GM04504 (cell line): ENCODE measurements at places on chromosomes 1 and 21.

DNA sequence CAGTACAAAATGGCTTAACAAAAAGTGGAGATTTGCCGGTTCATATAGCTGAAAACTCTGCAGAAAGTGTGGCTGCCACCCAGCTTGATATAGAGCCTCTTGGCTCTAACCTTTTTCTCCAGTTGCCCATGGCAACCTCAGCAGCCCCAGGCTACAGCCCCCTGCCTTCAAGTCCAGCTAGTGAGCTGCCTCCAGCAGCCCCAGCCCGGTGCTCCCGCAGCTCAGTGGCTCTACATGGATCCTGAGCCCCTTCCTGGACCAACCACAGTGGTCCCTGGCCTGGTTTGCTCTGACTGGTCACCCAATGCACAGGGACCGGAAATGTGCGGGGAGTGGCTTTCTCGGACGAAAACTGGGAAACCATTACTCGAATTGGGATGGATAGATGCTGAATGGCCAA, 13.3 kb upstream of the ATF3 start:
- no peak for DNase-seq

DNA sequence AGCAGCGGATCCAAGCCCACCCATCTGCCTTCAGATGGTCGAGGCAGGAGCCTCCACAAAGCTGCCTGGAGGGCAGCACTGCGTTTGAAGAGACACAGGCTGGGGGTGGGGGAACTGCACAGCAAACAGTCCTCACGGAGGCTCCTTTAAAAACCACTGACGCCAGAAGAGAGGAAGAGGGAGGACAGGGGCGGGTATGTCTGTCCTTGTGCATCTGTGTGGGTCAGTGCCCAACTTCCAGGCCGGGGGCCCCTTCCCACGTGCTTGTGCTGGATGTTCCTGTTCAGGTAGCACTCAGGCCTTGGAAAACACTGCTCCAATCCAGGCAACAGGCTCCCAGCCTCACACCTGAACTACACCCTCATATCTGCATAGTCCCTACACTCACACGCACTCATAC, 7.7 kb downstream of the AHDC1 start:
- DNase-seq = no peak

DNA sequence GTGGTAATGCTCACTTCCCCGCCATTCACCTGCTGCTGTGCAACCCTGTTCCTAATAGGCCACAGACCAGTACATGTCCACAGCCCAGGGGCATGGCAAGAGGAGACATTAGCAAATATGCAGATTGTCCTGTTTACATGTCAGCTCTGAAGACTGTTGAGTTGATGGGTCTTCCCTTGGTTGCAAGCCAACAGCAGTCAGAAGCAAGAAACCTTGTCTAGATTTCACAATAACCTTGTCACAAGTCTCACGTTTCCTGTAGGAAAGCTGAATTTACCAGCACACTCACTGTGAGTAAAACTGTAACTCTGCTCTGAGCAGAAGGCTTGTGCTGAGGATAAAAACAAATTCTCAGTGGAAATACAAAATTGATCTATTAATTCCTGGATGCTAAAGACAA, 195.1 kb downstream of the HLX start:
- no peak for DNase-seq

- DNase-seq = no peak
These were observed 14.9 kb downstream of the SLC26A9 start for GRCh38 chr1:205928317-205928716.

DNA sequence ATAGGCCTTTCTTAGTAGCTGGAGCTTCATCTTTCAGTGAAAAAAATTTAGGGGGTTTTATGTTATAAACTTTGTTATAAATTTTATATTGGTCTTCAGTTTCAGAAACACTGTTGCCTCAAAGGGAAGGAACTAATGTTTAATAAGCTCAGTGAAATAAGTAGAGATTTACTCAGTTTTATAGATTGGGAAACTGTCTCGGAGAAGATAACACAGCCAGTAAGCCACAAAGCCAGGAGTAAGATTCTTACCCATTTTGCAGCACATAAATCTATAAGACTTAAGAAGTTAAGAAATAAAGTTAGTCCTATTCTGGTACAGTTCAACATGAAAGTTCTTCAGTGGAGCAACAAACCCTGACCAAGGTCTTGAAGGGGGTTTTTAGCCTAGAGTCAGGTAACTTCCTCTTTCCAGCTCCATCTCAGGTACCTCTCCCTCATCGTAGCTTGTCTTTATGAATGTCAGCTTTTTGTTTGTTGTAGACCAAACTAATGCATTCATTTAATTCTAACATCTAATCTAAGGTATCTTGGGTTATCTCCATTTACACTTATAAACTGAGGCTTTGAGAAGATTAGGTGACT, 3.3 kb downstream of the KPNA6 start:
- DNase-seq = no peak

- no peak for DNase-seq
These were observed 160.8 kb upstream of the SGIP1 start for GRCh38 chr1:66373157-66373591.

- no peak for DNase-seq
These were observed 7.3 kb upstream of the SEC16B start for GRCh38 chr1:177977141-177977540.

DNA sequence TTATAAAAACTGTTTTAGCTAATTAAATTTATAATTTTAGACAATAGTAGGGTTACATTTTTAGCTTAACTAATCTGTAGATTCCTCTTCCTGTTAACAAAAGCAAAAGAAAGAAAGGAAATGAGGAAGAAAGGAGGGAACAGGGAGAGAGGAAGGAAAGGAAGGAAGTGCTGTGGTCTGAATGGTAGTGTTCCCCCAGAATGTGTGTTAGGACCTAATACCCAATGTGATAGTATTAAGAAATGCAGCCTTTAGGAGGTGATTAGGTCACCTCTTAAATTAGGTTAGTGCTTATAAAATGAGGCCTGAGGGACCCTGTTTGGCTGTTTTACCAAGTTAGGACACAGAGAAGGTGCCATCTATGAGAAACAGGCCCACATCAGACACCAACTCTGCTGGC, 136.9 kb upstream of the SAMSN1 start:
- no peak for DNase-seq

- no peak for DNase-seq
These were observed 14.8 kb downstream of the MMEL1 start for GRCh38 chr1:2617971-2618470.

DNA sequence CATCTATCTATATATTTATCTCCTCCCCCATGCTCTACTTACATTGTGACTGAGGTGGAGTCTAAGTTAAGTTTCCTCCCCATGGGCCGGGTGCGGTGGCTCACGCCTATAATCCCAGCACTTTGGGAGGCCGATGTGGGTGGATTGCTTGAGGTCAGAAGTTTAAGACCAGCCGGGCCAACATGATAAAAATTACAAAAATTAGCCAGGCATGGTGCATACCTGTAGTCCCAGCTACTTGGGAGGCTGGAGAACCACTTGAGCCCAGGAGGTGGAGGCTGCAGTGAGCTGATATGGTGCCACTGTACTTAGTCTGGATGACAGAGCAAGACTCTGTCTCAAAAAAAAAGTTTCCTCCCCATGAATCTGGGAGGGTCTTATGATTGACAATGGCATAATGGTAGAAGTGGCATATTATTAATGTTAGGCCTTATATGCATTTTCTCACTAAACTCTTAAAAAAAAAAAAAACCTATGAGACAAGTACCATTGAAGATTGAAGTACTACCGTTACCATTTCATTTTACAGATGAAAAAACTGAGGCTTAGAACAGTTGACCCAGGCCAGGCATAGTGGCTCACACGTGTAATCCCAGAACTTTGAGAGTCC, 11.2 kb downstream of the F11R start:
- DNase-seq = no peak

DNA sequence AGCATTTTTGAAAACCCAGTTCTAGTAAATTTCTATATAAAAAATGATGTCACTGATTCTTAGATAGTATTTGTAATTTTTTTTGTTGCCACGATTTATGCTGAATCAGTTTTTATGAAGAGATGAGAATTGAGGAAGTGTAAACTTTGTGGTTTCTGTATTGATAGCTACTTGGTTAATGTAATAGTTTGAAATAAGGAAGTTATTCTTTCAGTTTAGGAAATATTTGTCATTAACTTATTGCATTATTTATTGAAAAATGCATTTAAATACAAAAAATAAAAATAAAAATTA, 97.8 kb downstream of the ZFYVE9 start:
- DNase-seq = no peak

- DNase-seq = no peak
These were observed 88.8 kb downstream of the PRDM2 start for GRCh38 chr1:13788795-13789194.

- no peak for DNase-seq
These were observed 29.0 kb upstream of the KCNK1 start for GRCh38 chr1:233584931-233585330.

DNA sequence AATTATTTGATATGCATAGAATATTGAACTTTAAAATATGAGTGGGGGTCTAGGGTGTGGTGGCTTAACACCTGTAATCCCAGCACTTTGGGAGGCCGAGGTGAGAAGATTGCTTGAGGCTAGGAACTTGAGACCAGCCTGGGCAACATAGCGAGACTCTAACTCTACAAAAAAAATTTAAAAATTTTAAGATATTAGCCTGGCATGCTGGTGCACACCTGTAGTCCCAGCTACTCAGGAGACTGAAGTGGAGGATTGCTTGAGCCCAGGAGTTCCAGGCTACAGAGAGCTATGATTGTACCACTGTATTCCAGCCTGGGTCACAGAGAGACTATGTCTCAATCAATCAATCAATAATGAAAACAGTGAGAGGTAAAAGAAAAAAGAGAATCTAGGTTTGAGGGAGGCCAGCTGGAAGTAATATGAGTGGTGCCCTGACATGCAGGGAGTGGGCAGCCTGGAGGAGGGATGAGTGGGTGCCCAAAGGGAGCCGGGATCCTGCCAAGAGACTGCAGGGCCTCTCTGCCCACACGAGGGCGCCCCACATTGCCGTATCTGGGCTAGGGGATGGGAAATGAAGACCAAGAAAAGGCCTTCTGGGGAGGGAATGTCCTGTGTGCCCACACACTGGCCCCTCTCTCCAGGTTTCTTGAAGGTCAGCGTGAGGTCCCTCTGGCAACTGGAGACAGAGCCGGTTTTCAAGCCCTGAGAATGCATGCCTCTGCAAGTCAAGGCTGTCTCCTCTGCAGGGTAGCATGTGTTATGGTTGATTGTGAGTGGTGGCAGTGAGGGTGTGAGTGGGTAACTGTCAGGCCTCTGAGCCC, 93.9 kb upstream of the PPM1J start:
- DNase-seq = peak; percentile 40

DNA sequence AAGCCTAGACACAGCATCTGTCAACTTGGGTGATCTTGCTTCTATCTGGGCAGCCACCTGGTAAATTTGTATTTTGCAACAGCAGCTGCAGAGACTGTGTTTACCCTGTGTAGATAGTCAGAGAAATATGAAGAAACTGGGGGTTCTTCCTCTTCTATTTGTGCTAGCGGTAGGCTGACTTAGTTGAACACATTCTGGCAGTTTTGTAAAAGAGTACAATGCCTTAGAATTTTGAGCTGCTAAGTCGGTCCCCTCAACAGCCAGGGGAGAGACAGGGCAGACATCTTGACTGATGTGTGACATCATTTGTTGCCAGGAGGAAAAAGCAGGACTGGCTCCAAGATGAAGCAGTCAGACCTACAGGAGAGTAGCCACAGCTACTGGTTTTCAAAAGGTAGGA, 53.7 kb downstream of the KCNJ6 start:
- DNase-seq = no peak

DNA sequence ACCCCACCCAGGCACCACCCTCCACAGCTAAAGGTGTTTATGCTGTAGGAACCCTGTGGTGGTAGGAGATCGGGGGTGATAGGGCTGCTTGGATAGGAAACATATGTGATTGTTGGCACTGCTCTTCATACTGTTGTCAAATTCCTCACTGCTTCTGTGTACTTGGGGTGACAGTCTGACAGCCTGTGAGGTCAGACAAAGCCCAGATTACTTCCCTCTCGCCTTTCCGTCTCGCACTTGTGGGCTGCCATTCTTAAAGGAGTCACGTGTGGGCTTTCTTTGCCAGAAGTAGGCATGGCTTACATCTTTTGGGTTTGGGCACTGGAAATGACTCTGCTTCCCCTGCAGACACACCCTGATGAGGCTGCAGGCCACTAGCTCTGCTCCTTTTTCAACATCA, 363.8 kb downstream of the DISC1 start:
- DNase-seq = no peak

DNA sequence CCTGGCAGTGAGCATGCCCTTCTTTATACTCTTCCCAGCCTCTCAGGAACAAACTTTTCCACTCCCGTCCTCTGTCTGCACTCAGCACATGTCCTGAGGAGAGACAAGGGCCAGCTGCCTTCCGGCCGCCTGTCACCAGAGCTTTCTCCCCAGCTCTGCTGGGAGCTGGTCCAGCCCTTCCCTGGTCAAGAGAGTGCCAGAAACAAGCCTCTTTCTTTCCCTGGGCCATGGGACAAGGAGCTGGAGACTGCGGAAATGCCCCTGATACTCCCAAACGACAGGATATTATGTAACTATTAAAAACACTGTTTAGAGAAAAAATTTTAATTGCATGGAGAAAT, 10.4 kb downstream of the LAMB3 start:
- DNase-seq = no peak

- no peak for DNase-seq
These were observed 22.9 kb upstream of the FAM20B start for GRCh38 chr1:179002552-179003345.

- no peak for DNase-seq
These were observed 20.7 kb downstream of the BACE2 start for GRCh38 chr21:41188486-41189149.

GRCh38 chr1:85168884-85169283, 31.9 kb downstream of the SYDE2 start:
- no peak for DNase-seq

GRCh38 chr1:3679098-3679555, 26.8 kb downstream of the TP73 start:
- DNase-seq = no peak

GRCh38 chr1:154730986-154731489, 123.1 kb upstream of the ADAR start:
- DNase-seq = no peak

- DNase-seq = no peak
These were observed 95.7 kb downstream of the DSCAM start for GRCh38 chr21:40751221-40751620.

- DNase-seq = no peak
These were observed 62.9 kb downstream of the B3GALT5 start for GRCh38 chr21:39675590-39675989.

DNA sequence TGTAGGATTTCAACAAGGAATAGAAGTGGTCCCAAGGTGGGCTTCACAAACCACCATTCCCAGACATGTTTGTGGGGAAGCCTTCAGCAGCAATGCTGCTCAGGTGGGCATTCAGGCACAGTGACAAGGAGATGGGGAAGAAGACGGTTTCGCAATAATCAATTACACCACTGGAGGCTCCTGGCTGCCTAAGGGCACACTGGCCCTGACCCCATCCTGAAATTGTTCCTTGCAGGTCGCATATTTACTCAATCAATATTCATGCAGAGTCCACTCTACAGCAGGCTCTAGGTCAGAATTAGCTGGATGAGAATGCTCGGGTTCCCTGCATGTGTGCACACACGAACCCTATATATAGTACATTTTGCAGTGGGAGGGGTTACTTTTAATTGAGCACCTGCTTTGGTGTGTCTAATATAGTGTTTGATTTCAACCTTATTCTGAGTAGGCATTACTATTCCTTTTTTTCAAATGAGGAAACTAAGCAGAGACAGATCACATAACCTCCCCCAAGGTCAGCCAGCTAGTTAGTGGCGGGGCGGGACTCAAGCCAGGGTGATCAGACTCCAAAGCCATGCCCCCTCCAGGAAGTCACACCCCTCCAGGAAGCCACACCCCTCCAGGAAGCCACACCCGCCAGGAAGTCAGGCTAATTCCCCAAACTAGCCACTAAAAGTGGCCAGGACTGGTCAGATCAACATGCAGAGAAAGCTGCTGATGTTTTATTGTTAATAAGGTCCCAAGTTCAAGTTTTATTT, 106.5 kb downstream of the HLCS start:
- no peak for DNase-seq

GRCh38 chr1:9212735-9213134, 21.8 kb upstream of the H6PD start:
- DNase-seq = no peak
